ENCODE measurements at places on chromosomes 4 and X. TPM values are rescaled to one million over a fixed set of nuclear protein-coding genes. Genes with fewer than 3 reads are reported as not detected.

The PRRG1 gene
- total RNA-seq, result not detected

The CCNA2 gene
- 1.3 TPM for total RNA-seq

The CFAP99 gene
- 0.09 TPM for total RNA-seq

The TCP11X2 gene
- not detected for total RNA-seq

The ZCCHC18 gene
- total RNA-seq, result 11.3 TPM

The CRMP1 gene
- total RNA-seq, result not detected

The NSUN7 gene
- 0.28 TPM for total RNA-seq

The JCHAIN gene
- 23.6 TPM for total RNA-seq

The ASB12 gene
- not detected for total RNA-seq

The RASL11B gene
- not detected for total RNA-seq

DNA sequence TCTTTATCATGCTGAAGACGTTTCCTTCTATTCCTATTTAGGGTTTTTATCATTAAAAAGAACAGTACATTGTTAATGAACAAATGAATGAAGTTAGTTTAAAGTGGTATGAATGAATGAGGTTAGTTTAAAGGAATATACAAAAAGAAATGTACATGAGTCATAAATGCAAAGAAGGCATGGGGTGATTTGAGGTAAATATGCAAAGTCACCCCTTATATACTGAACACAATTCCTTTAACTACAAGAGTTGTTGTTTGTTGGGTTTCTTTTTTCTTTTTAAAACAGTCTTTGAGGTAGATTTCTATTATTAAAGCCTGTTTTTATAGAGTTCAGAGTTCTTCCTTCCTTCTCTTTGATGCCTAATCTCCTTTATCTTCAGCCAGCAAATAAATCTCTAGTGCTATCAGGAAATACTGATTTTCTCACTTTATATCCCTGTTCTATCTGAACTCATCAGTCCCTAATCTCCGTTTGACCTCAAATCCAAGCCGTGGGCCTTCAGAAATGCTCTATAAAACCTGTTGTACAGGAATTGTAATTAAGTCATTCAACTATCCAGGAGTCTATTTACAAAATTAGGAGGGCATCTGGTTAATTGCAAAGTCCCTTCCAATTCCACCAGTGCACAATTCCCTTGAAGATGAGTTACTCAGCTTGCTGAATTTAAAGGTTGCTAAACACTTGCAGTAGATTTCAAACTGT, 31.6 kb upstream of the ABCG2 start:
- H3K4me3 ChIP-seq, result no peak overlapping the region
- no peaks in the 10 kb centered on the region for H3K36me3 ChIP-seq
- no peaks in the 10 kb centered on the region for H3K4me1 ChIP-seq
- H3K27ac ChIP-seq, result no peak overlapping the region
- no peak for DNase-seq
- no peaks in the 10 kb centered on the region for H3K27me3 ChIP-seq

DNA sequence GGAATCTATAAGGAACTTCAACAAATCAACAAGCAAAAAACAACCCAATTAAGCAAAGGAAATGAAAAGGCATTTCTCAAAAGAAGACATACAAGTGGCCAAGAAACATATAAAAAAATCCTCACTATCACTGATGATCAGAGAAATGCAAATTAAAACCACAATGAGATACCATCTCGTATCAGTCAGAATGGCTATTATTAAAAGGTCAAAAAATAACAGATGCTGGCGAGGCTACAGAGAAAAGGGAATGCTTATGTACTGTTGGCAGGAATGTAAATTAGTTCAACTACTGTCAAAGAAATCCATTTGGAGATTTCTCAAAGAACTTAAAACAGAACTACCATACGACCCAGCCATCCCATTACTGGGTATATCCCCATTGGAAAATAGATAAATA, 292.4 kb upstream of the FAT1 start:
- DNase-seq, result no peak
- H3K36me3 ChIP-seq, result no peaks in the 10 kb centered on the region
- H3K4me3 ChIP-seq, result no peak overlapping the region
- no peaks in the 10 kb centered on the region for H3K27me3 ChIP-seq
- no peaks in the 10 kb centered on the region for H3K4me1 ChIP-seq

DNA sequence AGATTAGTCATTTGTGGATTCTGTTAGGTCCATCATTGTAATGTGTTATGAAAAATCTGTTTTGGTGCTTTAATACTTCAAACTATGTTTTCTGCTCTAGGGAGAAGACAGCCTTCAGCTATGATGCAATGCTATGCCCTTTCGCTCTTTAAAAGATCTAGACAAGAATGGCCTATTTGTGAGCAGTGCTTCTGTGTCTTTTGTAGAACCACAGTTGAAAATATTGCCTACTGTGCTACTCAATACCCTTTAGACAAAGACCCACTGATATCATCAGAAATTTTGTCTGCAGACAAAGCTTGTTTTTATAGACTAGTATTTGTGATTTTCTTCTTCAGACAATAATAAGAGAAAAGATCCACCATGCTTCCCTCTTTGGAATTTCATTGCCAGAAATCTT, 44.6 kb upstream of the SLITRK2 start:
- no peak overlapping the region for H3K4me3 ChIP-seq
- no peaks in the 10 kb centered on the region for H3K27me3 ChIP-seq
- no peaks in the 10 kb centered on the region for H3K4me1 ChIP-seq

DNA sequence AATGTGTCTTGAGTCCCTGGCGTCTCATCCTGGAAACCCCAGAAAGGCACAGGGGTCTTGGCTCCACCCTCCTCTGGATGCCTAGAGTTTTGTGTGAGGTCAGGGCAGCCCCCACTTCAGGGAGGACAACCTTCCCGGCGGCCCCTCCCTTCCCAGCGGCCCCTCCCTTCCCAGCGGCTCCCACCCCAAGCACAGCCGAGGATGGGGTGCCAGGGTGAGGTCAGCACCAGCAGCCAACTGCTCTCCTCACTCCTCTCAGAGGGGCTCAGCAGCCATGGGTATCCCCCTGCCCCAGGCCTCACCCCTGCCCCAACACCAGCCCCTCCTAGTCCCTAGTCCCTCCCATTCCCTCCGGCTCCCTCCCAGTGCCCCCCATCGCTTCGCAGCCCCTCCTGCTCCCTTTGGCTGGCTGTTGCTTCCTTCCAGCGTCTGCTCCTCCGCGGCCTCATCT, 17.4 kb downstream of the DGKQ start:
- no peak for DNase-seq
- no peaks in the 10 kb centered on the region for H3K27me3 ChIP-seq
- H3K4me3 ChIP-seq, result no peak overlapping the region
- peaks cover 10% of the 10 kb centered on the region for H3K36me3 ChIP-seq
- no peak overlapping the region for H3K27ac ChIP-seq
- H3K4me1 ChIP-seq, result no peaks in the 10 kb centered on the region

DNA sequence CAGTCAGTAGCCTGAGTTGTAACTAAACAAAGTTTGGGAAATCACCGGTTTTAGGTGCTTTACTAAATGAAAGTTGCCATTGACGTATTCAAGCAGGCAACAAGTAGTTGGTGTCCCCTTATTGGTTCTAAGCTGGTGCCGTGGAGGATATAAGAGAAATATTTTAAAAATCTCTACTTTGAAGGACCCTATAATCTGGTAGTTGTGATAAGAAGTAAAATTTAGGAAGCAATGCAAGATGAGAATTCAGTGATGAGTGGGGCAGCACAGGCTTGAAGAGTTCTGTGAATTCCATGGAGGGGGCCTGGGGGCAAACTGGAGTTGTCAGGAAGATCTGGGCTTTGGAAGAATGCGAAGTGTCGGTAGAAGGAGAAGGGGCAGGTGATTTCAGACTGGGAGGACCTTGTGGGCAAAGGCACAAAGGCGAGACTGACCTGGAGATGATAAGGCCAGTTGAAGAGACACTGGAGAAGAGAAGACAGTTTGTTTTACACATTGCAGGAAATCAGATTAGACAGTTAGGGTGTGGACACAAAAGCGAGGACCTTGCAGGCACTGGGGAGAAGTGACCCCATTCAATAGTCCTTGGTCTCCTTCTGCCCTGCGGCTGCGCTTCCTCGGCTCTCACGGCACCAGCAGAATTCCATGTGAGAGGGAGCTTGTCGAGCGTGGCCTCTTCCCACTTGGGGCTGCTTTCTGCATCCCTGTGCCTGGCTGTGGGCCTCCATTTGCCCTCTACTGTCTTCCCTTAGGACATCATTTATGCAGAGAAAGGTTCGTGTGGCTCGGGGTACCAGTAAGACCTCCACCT, 1.3 kb downstream of the RHOH start:
- peaks cover 9% of the 10 kb centered on the region for H3K36me3 ChIP-seq
- peaks cover 24% of the 10 kb centered on the region for H3K4me1 ChIP-seq
- DNase-seq, result no peak

- H3K27me3 ChIP-seq, result no peaks in the 10 kb centered on the region
- H3K36me3 ChIP-seq, result no peaks in the 10 kb centered on the region
- no peaks in the 10 kb centered on the region for H3K4me1 ChIP-seq
- H3K4me3 ChIP-seq, result no peak overlapping the region
- H3K27ac ChIP-seq, result no peak overlapping the region
- no peak for DNase-seq
These were observed 55.6 kb downstream of the ADGRA3 start for GRCh38 chr4:22460266-22460665.

- peaks cover 52% of the 10 kb centered on the region for H3K4me1 ChIP-seq
- H3K36me3 ChIP-seq, result no peaks in the 10 kb centered on the region
- DNase-seq, result no peak
- H3K27ac ChIP-seq, result no peak overlapping the region
- H3K4me3 ChIP-seq, result no peak overlapping the region
These were observed 25.4 kb upstream of the CD40LG start for GRCh38 chrX:136622568-136622967.

- H3K4me3 ChIP-seq, result no peak overlapping the region
- DNase-seq, result no peak
- H3K27me3 ChIP-seq, result no peaks in the 10 kb centered on the region
- no peak overlapping the region for H3K27ac ChIP-seq
These were observed 76.4 kb upstream of the MBNL3 start for GRCh38 chrX:132565273-132565672.

- no peaks in the 10 kb centered on the region for H3K4me1 ChIP-seq
- no peaks in the 10 kb centered on the region for H3K27me3 ChIP-seq
- no peak overlapping the region for H3K27ac ChIP-seq
These were observed 14.0 kb downstream of the DSPP start for GRCh38 chr4:87622303-87622702.

GRCh38 chr4:110007217-110007616, 94.5 kb downstream of the EGF start:
- H3K27me3 ChIP-seq, result no peaks in the 10 kb centered on the region
- no peaks in the 10 kb centered on the region for H3K36me3 ChIP-seq
- H3K4me1 ChIP-seq, result no peaks in the 10 kb centered on the region
- no peak overlapping the region for H3K27ac ChIP-seq

DNA sequence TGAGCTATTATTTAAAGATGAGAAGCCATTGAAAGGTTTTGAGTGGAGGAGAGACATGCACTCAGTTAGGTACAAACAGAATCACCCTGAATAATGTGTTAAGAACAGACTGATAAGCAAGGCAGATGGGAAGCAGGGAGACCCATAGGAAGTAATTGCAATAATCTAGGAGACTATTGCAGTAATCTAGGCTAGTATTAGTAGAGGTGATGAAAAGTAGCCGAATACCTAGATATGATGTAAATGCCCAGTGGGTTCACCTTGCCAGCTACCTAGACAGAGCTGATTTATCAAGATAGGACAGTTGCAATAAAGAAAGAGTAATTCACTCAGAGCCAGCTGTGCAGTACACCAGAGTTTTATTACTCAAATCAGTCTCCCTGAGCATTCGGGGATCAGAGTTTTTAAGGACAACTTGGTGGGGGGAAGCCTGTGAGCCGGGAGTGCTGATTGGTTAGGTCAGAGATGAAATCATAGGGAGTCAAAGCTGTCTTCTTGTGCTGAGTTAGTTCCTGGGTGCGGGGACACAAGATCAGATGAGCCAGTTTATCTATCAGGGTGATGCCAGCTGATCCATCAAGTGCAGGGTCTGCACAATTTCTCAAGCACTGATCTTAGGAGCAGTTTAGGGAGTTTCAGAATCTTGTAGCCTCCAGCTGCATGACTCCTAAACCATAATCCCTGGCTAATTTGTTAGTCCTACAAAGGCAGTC, 427.5 kb downstream of the RPA4 start:
- H3K27me3 ChIP-seq, result no peaks in the 10 kb centered on the region
- no peaks in the 10 kb centered on the region for H3K4me1 ChIP-seq
- H3K27ac ChIP-seq, result no peak overlapping the region
- H3K36me3 ChIP-seq, result no peaks in the 10 kb centered on the region
- no peak for DNase-seq

- DNase-seq, result no peak
- no peaks in the 10 kb centered on the region for H3K4me1 ChIP-seq
- H3K36me3 ChIP-seq, result no peaks in the 10 kb centered on the region
- no peak overlapping the region for H3K4me3 ChIP-seq
- H3K27ac ChIP-seq, result no peak overlapping the region
- no peaks in the 10 kb centered on the region for H3K27me3 ChIP-seq
These were observed 12.5 kb downstream of the MOB1B start for GRCh38 chr4:70914631-70915030.

- H3K36me3 ChIP-seq, result no peaks in the 10 kb centered on the region
- no peak for DNase-seq
- no peak overlapping the region for H3K4me3 ChIP-seq
- no peaks in the 10 kb centered on the region for H3K27me3 ChIP-seq
These were observed 37.8 kb upstream of the FUNDC1 start for GRCh38 chrX:44580466-44580865.

- no peak for DNase-seq
- H3K27ac ChIP-seq, result no peak overlapping the region
- H3K27me3 ChIP-seq, result no peaks in the 10 kb centered on the region
- H3K4me1 ChIP-seq, result no peaks in the 10 kb centered on the region
- no peak overlapping the region for H3K4me3 ChIP-seq
These were observed 28.4 kb upstream of the SLITRK4 start for GRCh38 chrX:143664302-143664701.

DNA sequence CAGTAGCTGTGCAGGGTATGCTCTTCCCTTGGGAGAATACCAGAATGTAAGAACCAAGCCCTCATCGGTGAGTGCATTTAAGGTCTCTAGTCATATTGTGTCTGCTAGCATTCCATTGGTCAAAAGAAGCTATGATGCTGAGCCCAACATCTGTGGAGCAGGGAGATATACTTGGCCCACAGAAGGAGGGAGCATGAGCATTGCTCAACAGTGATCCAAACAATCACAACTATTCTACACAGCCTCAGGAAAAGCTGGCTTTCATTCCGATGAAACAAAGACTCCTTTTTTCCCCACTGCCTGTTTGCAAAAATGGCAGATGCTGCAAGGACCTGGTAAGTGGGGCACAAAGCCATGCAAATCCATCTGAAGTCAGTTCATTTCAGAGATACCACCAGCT, 80.6 kb upstream of the DHX15 start:
- DNase-seq, result no peak
- H3K4me1 ChIP-seq, result no peaks in the 10 kb centered on the region
- H3K36me3 ChIP-seq, result no peaks in the 10 kb centered on the region
- no peak overlapping the region for H3K27ac ChIP-seq

DNA sequence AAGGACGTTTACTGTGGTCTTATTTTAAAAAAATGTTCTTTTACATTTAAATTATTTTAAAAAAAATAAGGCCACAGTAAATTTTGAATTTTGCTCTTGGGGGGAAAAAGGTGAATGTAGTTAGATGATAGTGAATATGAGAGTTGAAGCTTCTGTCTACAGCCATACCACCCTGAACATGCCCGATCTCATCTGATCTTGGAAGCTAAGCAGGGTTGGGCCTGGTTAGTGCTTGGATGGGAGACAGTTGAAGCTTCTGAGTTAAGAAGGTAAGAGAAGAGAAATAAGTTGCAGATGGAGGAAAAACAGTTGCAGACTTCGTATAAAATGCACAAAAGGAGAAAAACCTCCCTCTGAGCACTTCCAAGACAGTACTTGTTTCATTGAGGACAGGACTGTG, 115.6 kb upstream of the NR3C2 start:
- H3K4me3 ChIP-seq, result no peak overlapping the region
- no peak overlapping the region for H3K27ac ChIP-seq
- no peak for DNase-seq
- no peaks in the 10 kb centered on the region for H3K4me1 ChIP-seq
- no peaks in the 10 kb centered on the region for H3K27me3 ChIP-seq

- no peak overlapping the region for H3K27ac ChIP-seq
- H3K27me3 ChIP-seq, result no peaks in the 10 kb centered on the region
- no peak overlapping the region for H3K4me3 ChIP-seq
- no peak for DNase-seq
- no peaks in the 10 kb centered on the region for H3K36me3 ChIP-seq
These were observed 17.5 kb upstream of the USP9X start for GRCh38 chrX:41067721-41068120.

Measured in T-cell (primary cell).